ENCODE measurements at places on chromosomes 12 and 14.

- peak; percentile 95 for DNase-seq
Measured at GRCh38 chr14:50003213-50004021, 110.5 kb downstream of the ARF6 start.

GRCh38 chr12:7433276-7433822 is 10.6 kb downstream of the CD163L1 start:
- no peak for DNase-seq

DNA sequence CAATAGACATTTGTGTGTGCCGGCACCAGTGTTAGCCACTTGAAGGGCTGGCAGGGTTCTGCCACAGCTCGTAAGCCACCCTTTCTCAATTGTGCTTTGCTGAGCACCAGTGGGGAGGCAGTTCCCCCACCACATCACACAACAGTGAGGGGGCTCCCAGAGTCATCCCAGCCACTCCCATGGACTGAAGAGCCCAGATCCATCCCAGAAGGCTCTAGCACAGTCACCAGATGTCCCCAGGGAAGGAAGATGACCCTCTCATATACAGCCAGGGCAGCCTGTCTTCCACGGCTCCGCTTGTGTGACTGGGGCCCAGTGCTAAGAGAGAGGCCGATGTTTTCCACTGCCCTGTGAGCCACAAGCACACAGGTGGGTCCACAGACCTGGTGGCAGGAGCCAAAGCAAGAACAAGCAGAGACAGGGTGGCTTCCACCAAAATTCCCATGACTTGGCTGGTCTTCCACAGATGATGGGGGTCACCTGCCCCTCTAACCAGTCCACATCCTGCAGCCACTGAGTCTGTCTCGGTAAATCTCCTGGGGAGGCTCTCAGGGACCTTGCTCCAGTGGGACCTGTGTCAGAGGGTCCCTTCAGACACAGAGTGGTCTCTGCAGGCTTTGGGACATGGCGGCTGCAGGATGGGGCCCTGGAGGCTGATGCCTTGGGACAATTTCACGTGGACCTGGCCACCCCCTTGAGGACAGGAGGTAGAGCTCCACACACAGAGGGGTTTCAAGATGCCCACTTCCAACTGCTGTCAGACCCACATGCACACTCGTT is 71.9 kb upstream of the DDX11 start:
- no peak for DNase-seq

- no peak for DNase-seq
Measured at GRCh38 chr12:87943023-87943422, 86.2 kb downstream of the C12orf50 start.

DNA sequence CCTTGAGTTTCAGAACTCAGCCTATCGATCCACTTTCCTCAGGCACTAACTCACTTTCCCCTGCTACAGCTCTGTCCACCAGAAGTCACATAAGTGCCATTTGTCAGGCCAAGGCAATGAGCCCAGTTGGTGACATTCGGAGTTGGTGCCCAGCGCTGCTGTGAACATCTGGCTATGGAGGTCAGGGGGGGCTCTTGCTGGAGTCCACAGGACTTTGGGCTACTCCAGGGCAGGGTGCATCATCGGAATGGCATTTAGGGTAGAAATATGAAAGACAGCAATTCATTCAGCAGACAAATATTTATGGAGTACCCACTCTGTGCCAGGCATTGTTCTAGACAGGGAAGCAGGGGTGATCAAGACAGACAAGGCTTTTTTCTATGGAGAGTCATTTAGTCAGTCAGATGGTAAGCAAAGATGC is 1.5 kb upstream of the PPP1CC start:
- DNase-seq, result peak; percentile 32

DNA sequence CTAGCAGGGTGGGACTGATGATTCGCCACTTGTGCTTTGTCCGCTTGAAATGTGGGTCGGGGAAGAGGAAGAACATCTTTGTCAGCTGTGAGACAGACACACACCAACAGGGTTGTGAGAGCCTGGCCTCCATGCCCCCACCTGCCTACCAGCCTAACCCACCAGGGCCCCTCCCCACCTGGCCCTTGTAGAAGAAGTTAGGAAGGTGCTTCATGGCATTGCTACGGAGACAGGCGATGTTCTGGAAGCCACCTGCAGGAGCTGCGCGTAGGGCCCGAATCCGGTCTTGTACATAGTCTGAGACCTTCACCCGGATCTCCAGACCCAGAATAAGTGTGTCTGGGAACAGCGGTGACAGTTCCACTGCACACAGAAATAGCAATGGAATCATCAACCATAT is 2.3 kb downstream of the METTL1 start:
- DNase-seq, result no peak

DNA sequence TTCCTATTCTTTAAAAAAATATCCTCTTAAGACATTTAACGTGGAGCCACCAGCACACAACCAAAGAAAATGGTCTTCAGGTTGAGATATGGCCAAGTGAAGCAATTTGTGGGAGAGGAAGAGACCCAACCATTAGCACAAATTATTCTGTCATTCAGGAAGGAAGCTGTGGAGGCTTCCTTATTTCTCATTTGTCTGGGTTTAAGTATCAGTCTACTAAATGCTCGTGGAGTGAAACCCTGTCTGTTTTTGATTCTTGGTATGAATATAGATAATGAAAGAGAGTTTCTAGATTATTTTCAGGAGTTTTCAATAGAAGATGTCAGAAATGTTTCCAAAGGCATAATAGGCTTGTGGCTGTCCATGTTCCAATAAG is 125.1 kb downstream of the GPR65 start:
- no peak for DNase-seq

Data from colonic mucosa (tissue), 4 donors.